ENCODE measurements at places on chromosomes 5 and 9.
A peak's percentile ranks its signal among the peaks of the same experiment; 100 is the strongest.

GRCh38 chr5:167036585-167036984, 1254.9 kb upstream of the WWC1 start:
- no peak for DNase-seq

DNA sequence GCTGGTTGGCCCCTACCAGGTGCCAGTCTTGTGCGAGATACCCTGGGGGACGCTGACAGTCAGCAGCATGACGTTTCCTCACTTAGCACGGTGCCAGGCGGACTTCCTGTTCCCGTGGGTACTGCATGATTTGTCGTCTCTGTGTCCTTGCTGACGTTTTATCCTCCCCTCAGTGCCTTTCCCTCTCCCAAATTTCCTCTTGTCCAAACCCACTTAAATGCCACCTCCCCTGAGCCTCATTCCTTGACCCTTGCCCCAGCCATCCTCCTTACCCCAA, 60.6 kb upstream of the SAP30L start:
- DNase-seq, result no peak

- DNase-seq, result no peak
Observed at GRCh38 chr9:135849181-135849580, 58.2 kb downstream of the CAMSAP1 start.

DNA sequence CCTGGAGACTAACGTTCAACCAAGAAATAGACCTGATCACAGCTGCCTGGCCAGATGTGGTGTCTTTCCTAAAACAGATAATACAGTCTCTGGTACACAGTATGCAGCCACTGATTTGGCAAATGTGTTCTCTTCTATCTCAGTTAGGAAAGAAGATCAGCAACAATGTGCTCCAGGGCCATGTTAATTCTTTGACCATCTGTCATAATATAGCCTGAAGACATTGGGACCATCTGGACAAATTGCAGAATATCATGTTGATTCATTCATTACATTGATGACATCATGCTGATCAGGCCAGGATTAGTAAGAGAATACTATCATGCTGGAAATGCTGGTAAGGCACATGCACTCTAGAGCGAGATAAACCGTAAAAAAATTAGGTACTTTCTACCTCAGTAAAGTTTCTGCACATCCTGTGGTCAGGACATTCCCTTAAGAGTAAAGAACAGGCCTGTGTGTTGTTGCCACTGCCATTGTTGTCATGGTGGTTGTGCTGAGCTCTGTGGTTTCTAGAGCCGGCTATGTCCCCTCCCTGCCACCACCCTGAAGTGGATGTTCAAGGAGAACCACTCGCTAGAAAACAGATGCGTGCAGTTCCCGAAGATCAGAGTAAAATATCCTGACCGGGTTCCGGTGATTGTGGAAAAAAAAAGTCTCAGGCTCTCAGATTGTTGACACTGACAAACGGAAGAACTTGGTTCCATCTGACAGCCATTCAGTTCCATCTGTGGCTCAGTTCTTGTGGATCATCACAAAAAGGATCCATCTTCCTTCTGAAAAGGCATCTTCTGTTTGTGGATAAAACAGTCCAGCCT, 6.4 kb upstream of the JMY start:
- no peak for DNase-seq

GRCh38 chr5:77640589-77641396, 2.3 kb upstream of the OTP start:
- DNase-seq, result no peak

DNA sequence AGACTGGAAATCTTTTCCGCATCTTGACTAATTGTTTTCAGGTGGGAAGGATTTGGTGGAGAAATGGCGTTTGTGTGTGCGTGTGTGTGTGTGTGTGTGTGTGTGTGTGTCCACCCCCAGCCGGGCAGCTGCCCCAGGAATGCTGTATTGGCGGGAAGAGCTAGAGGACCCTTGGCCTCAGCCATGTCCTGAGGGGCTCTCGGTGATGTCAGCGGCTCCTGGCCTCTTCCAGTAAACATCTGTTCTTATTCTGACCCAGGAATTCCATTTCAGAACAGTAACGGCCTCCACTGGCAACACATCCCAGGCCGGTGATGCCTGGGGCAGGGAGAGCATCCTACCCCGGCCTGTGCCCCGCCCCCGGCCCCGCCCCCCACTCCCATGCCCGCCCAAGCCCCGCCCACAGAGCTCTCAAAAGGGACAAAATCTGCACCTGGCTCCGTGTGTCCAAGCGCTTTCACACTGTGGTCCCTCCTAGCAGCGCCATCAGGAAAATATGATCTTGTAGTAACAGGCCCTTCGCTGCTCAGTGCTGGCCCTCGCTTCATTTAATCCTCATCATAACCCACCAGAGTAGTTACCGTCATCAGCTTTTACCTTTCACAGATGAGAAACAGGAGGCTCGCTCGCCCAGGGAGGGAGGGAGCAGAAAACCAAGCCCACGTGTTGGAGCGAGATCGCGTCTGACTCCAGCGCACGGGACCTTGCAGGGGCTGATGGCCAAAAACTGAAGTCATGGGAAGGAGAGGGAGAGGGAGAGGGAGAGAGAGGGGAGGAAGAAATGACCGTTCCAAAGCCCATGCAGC, 18.9 kb downstream of the ADAMTS2 start:
- DNase-seq, result no peak

GRCh38 chr9:132595319-132595718, 12.9 kb downstream of the BARHL1 start:
- DNase-seq, result no peak

DNA sequence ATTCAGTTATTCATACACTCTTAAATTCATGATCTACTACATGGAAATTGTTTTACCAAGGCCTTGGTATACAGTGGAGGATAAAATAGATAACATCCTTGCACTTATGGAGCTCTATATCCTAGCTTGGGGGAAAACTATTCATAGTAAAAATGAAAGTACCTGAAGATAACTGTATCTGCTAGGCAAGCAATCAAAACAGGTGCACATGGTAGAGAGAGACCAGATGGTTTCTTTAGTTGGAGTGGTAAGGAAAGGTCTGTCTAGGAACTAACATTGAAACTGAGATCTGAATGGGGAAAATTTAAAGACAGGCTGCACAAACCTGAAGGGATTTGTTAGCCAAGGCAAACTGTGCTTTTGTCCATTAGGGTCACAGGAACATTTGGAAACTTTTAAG, 11.1 kb upstream of the SLCO4C1 start:
- DNase-seq, result no peak

- no peak for DNase-seq
Observed at GRCh38 chr5:151886546-151887275, 37.9 kb downstream of the GLRA1 start.

- DNase-seq, result no peak
Observed at GRCh38 chr9:111483439-111483857, 735 bp downstream of the ECPAS start.

DNA sequence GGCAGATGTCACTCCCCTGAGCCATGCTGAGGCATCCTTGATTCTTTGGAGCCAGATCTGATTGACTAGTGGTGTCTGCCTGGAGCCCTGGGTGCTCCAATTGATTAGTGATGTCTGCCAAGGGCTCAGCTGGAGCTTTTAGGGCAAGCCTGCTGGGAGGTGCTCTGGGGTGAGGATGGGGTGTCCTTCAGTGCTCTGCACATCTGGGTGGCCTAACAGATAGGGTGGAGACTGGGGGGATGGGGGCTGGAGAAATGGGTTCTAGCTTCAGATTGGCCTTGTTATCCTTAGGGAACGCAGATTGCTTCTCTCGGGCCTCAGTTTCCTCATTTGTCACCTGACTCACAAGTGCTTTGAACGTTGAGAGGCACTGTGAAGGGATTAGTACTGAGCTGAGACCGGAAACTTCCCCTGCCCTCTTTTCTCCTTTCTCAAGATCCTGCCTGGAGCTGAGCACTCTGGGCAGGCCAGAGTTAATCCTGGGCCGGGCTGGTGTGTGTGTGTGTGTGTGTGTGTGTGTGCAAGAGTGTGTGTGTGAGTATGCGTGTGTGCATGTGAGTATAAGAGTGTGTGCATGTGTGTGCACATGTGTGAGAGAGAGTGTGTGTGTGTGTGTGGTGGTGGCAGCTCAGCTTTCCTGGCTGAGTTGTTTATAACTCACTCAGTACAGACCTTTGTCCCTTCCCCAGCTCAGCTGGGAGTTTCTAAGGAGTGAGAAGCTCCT, 5.6 kb upstream of the IER5L start:
- DNase-seq, result no peak

GRCh38 chr5:60945813-60946187, 795 bp downstream of the NDUFAF2 start:
- DNase-seq, result peak; percentile 65

DNA sequence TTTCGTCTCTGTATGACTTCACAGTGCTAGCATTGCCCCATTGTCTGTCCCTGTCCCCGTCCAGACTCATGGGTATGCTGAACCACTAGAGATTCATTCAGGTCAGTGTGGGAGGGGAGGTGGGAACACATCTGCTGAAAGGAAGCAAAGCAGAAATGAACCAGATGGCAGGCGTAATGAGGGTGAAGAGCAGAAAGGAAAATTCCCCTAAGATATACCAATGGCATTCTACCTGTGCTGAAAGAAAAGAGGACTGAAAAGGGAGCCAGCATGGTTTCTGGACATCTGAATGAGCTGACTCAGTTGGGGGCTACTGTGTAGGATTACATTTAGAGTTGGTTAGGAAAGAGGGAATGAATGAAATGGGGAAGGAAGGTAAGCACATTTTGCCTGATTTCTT, 678.7 kb downstream of the MAT2B start:
- no peak for DNase-seq

GRCh38 chr5:145925353-145925752, 11.0 kb upstream of the SH3RF2 start:
- no peak for DNase-seq

GRCh38 chr9:114895521-114895991, 34.8 kb downstream of the TNFSF8 start:
- no peak for DNase-seq

GRCh38 chr9:115262477-115262876, 144.5 kb upstream of the TNC start:
- no peak for DNase-seq

DNA sequence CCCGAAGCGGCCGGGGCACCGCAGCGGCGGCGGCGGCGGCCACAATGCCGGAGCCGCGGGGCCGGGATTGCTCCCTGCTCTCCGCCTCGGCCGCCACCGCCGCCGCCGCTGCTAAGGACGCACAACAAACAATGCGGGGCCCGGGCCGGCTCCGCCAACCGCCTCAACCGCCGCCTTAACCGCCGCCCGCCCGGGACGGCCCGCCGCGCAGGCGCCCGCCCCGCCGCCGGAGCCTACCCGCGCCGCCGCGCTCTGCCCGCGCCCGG, 254 bp downstream of the STRBP start:
- DNase-seq, result no peak

- no peak for DNase-seq
Observed at GRCh38 chr5:178711572-178711971, 18.9 kb downstream of the ZNF354A start.

GRCh38 chr5:54663866-54664265, 146.3 kb downstream of the SNX18 start:
- DNase-seq, result no peak

DNA sequence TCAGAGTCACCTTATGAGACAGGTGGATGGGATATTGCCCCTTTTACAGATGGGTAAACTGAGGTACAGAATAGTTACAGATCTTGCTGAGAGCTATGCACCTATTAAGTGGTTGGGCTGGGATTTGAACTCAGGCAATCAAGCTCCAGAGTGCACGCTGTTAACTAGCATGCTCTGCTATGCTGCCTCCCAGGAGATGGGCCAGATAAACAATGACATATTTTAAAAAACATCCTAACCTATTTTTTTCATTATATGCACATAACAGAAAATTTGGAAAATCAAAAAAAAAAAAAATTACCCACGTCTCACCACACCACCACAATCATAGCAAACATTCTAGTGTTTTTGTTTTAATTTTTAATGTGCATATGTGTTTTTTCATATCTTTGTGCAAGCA, 123.4 kb upstream of the STC2 start:
- no peak for DNase-seq

DNA sequence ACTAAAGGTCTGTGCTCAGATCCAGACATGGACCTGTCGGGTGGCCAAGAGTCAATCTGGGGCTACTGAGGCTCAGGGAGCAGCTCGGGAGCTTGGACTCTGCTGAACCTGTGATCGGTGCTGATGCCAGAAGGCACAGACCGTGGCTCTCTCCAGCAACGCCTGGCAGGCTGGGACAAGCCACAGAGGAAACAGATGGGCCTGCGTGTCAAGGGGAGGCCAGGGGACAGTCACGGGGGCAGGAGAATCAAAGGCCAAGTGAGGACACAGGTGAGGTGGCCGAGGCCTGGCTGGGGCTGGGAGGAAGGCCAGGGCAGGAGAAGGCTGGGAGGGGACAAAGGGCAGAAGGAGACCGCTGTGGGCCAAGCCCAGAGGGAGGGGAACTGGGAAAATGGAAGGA, 43.4 kb downstream of the EPB41L4B start:
- no peak for DNase-seq

- no peak for DNase-seq
Observed at GRCh38 chr5:72604111-72604797, 97.0 kb upstream of the ZNF366 start.

- DNase-seq, result no peak
Observed at GRCh38 chr5:83204651-83205050, 127.3 kb downstream of the XRCC4 start.

GRCh38 chr5:30384171-30384570, 809.3 kb upstream of the CDH6 start:
- DNase-seq, result no peak

DNA sequence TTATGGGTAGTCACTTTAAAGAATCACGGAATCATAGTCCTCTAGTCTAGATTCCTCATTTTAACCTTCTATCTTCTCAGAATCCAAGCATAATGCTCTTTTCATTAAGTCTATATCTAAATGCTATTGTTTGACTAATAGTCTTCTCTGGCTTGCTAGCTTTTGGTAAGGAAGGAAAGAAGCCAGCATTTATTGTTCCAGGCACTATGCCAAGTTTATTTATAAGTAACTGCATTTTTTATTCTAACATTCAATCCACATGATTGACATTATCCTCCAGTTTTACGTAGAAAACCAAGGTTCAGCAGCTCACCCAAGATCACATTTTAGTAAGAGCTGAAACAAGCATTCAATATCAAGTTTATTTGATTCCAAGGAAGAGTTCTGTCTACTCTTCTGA, 254.2 kb downstream of the SAXO1 start:
- no peak for DNase-seq

- DNase-seq, result no peak
Observed at GRCh38 chr9:132622159-132622558, 39.8 kb downstream of the BARHL1 start.

DNA sequence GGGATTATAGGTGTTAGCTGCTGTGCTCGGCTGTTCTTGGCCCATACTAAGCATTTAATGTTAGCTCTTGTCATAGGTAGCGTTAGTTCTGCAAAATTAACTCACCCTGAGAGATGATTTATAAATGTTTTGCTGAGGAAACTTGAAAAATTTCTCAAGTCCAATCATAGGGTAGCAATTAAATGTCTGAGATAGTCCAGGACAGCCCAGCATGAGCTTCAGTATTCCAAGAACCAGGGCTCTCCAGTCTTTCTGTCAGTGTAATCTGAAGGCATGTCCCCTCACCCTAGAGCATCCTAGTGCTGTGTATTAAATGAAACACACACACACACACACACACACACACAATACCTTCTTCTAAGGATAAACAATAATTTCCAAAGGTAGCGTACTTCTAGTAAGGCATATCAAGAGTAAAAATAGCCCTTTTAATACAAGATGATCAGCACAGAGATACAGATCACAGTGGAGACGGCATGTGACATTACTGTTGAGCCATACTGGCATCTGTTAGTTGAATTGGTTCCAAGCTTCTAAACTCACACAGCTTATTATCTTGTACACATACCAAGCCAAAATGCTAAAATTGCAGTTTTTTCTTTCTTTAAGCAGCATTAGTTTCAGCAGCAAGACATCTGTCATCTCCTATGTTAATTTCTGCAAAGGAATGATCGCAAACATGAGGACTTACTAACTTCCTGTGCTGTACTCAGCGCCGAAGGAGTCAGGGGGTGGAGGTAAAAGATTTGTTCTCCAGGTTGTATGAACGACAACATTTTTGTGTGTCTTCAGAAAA, 46.3 kb upstream of the JMY start:
- no peak for DNase-seq
